ENCODE measurements at places on chromosomes 13 and 19.
A peak's percentile ranks its signal among the peaks of the same experiment; 100 is the strongest.

- DNase-seq: no peak
Measured at GRCh38 chr19:30135797-30136196, 193.8 kb downstream of the URI1 start.

DNA sequence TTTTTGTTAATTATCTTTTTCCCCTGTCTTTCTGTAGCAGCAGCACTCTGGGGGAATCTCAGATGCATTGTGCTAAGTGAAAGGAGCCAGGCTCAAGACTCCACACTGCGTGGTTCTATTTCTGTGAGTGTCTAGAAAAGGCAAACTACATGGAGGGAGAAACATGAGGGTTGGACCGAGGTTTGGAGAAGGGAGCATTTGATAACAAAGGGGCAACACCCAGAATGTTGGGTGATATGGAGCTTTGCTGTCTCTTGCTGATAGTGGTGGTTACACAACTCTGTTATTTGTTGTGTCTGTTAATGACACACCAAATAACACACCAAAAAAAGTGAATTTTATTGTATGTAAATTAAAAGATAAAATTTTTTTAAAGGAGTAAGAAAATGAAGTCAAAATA is 107.8 kb downstream of the COL4A2 start:
- no peak for DNase-seq

DNA sequence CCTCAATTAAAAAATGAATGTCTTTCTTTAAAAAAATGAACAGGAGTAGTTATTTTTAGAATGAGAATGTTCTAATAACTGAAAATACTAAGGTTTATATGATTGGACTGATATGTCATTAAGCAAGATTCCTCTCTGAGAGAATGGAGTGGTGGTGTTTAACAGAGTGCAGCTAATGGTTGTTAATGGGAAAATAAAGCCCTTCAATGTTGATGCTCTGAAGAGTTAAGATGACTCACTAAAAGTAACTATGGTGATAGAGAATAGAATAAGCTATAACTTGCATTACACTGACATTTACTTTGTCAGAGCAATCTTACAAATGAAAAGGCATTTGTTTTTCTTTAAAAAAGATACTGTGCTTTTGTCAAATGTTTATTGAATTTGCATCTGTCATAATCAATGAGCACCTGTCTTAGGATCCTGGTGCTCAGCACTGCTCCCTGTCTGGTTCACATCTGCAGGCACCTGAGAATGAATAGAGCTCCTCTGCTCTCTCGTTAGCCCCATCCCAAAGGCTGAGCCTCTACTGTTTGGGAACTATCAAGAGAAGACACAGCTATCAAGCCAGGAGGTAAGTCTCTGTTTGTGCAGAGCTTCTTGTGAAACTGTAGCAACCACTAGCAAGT is 15.1 kb downstream of the PABPC3 start:
- no peak for DNase-seq

GRCh38 chr19:17778251-17778967 is 16.5 kb upstream of the B3GNT3 start:
- DNase-seq: peak; percentile 56

GRCh38 chr19:13530720-13531119 is 24.4 kb upstream of the CACNA1A start:
- no peak for DNase-seq

GRCh38 chr19:35655600-35655999 is 7.5 kb downstream of the COX6B1 start:
- no peak for DNase-seq

DNA sequence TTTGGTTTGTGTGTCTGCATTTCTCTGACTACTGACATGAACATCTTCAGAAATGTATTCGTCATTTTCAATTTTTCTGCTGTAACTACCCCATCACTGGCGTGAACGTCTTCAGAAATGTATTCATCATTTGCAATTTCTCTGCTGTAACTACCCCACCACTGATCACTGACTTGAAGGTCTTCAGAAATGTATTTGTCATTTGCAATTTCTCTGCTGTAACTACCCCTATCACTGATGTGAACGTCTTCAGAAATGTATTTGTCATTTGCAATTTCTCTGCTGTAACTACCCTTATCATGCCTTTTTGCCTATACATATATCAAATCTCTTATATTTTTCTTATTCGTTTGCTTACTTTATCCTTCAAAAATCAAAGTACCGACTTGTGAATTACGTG is 274.0 kb downstream of the EFNB2 start:
- DNase-seq: no peak

- DNase-seq: peak; percentile 73
Measured at GRCh38 chr19:7904074-7905020, 670 bp downstream of the MAP2K7 start.

- no peak for DNase-seq
Measured at GRCh38 chr13:107669391-107669993, 545.8 kb downstream of the LIG4 start.

GRCh38 chr19:41801792-41802211 is 5.4 kb downstream of the CEACAM3 start:
- no peak for DNase-seq

- no peak for DNase-seq
Measured at GRCh38 chr13:19663416-19663979, 30.0 kb downstream of the MPHOSPH8 start.

DNA sequence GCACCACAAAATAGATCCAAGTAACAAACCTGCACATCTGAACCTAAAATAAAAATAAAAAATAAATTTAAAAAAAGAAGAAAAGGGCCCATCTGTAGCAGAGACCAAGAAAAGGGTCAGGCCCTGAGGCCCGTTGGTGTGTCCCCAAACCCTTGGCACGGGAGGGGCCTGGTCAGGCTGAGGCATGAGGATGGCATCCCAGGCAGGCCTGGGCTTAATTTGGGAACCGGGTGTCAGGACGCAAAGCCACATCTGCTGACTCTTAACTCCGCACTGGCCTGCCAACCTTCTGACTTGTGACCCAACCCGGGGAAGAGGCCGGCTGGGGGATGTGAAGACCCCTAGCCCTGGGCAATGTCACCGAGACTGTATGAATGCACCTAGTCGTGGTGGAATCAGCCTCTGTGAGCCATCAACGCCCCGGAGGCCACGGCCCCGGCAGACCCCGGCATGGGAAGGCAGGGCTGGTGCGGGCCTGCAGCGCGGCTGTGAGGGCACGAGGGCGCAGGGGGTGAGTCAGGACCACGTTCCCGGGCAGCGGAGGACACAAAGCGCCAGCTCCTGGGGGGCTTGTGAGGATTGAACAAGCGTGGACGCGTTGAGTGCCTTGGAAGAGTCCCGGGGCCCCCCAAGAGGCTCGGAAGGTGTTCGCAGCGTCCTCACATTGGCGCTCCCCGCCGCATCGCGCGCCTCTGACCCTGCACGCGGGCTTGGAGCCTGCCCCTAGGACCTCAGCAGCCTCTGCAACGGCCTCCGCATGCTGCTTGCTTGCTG is 38.2 kb downstream of the ATP12A start:
- no peak for DNase-seq

DNA sequence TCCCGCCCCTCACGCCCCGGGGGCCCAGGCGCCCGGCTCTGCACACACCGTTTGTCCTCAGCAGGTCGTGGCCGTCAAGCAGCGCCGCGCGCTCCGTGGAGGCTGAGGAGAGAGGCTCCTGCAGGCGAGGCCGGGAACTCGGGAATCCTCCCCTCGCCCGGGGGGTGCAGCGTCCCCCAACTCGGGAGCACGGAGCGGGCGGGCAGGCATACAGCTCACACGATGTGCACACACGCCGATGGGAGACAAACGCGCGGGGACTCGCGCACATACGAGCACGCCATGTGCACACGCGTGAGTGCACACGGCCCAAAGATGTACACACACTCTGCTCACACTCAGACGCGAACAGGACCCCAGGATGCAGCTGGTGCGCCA is 703 bp downstream of the CLEC4G start:
- no peak for DNase-seq

DNA sequence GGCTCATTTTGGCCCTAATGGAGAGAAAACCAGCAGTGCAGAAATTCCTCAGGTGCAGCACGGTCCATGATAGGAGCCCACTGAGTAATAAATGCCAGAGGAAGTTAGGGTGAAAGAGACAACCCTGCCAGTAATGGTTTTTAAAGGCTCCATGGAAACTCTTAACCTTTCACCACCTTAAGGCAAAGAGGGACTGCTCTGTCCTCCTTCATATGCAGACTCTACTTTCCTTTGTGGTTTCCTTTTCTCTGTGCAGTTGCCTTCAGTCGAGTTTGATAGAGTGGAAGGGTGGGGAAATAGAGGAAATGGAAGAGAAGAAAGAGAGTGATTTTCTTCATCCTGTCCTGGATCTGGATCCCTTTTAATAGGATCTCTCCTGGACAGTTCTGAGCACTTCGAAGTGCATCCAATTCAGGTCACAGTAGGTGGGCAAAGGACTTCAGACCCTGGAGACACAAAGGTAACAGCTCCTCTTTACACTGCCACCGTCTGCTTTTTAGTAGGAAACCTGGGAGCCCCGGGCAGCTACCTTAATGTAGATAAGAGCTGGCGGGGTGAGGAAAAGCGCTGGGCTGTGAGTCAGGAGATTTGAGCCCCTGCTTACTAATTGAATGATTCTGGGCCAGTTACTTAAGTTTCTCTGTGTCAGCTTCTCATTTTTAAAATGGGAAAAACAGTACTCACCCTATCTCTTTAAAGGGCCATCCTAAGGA is 294.8 kb downstream of the KCNRG start:
- DNase-seq: no peak

DNA sequence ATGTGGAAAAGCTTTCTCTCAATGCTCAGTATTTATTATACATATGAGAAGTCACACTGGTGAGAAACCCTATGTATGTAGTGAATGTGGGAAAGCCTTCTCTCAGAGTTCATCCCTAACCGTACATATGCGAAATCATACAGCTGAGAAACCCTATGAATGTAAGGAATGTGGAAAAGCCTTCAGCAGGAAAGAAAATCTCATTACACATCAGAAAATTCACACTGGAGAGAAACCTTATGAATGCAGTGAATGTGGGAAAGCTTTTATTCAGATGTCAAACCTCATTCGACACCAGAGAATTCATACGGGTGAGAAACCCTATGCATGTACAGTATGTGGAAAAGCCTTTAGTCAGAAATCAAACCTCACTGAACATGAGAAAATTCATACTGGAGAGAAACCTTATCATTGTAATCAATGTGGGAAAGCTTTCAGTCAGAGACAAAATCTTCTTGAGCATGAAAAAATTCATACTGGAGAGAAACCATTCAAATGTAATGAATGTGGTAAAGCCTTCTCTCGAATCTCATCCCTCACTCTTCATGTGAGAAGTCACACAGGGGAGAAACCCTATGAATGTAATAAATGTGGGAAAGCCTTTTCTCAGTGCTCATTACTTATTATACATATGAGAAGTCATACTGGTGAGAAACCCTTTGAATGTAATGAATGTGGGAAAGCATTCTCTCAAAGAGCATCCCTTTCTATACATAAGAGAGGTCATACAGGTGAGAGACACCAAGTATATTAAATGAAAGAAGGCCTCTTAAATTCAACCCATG is 34.4 kb downstream of the ZNF568 start:
- DNase-seq: no peak

- no peak for DNase-seq
Measured at GRCh38 chr13:52931539-52932431, 83.3 kb upstream of the PCDH8 start.

- DNase-seq: no peak
Measured at GRCh38 chr19:13841962-13842290, 35.0 kb upstream of the NANOS3 start.

DNA sequence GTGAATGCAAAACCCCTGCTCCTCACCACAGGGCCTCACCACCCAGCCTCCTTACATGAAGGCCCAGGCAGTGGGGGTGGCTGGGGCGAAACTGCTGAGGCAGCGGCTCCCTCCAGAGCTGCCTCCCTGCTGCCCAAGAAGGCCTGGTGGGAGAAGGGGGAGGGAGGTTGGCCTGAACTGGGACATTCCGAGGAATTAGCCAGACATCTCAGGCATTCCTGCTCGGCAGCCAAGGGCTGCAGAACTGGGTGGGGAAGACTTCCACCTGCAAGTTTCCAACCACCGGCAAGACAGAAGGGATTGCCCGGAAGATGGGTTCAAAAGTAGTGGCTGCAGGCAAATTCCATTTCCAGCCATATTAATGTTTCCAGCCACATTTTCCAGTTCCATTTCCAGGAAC is 2.3 kb upstream of the PSPN start:
- DNase-seq: no peak

GRCh38 chr13:36420437-36420891 is 11.8 kb upstream of the CCNA1 start:
- peak; percentile 54 for DNase-seq

DNA sequence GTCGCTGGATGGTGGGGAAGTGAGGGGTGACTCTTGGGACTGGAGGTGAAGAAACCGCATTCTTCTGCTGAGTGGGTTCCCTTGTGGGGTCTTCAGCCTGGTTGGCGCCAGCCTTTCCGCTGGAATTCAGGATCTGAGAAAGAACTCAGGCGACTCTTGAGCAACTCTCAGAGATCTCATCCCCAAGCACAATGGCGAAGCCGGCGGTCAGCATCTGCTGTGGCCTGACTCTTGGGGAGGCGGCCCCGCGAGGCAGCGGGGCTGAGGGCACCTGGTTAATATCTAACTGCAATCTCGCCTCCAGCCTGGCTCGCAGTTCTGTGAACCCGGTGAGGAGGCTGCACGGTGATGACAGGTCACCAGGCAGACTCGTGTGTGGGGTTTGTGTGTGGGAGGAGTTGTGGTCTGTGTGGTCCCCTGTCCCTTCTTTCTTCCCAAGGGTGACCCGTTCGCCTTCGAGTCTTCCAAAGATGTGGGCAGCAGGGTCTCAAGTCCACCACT is 883 bp downstream of the ZNF441 start:
- peak; percentile 44 for DNase-seq

GRCh38 chr19:17748884-17749638 is 2.2 kb upstream of the FCHO1 start:
- no peak for DNase-seq

DNA sequence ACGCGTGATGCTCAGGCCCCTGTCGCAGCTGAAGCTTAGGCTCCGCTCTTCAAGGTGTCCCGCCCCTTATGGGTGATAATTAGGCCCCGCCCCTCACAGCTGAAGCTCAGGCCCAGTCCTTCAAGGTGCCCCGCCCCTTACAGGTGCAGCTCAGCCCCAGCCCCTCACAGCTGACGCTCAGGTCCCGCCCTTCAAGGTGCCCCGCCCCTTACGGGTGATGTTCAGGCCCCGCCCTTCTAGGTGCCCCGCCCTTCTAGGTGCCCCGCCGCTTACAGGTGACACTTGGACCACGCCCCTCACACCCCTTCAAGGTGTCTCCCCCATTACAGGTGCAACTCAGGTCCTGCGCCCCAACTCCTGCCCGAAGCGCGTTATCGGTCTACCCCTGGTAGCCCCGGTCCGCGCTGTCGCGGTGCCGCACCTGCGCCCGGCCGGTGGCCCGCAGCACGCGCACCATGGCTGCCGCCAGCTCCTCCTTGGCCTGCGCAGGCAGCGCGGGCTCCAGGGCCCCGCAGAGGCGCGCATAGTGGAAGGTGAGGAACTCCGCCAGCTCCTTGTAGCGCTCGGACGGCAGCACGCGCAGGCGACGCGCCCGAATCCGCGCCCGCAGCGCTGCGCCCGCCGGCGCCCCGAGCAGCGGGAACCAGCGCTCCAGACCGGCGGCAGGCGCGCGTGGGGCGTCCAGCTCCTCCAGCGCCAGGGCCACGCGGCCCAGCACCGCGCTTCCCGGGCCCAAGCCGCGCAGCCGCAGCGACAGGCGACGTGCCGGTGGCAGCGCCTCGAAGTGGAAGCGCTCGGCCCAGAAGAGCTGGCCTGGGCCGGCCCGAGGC is 7.3 kb downstream of the RASAL3 start:
- no peak for DNase-seq

GRCh38 chr13:74667656-74668203 is 533.5 kb upstream of the KLF12 start:
- DNase-seq: no peak

GRCh38 chr19:54081032-54081431 is at the start of gene TARM1:
Gene TARM1, minus strand, starts transcription at chr19:54081365. Its CDS starts 25 bp downstream, at chr19:54081340.
- DNase-seq: no peak

Data from activated CD4-positive, CD25-positive, alpha-beta regulatory T cell treated with anti-CD3 and anti-CD28 coated beads, Interleukin-2, amount 50 U/mL, for 72 hours (primary cell).